ENCODE measurements at places on chromosomes 5 and 9.
A peak's percentile ranks its signal among the peaks of the same experiment; 100 is the strongest.

- no peak for DNase-seq
Measured at GRCh38 chr9:72262063-72262462, 102.9 kb downstream of the ZFAND5 start.

GRCh38 chr5:153546566-153546965 is 56.1 kb downstream of the GRIA1 start:
- DNase-seq: peak; percentile 30

DNA sequence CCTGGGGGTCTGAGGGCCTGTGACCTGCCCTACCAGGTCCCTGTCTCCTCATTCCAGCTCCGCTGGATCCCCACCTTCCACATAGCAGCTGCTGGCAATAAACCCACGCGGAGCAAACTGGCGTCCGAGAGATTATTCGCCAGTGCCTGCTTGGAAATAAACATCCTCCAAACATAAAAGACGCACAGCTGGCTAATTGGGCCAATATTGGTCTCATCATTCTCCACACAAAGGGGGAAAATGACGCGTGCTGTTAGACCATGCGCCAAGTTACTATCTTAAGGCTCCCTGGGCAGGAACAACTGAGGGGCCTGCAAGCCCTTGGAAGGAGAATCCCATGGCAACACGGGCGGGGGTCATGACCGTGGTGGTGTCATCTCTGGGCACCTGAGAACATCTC is 73.3 kb upstream of the SARDH start:
- DNase-seq: no peak

GRCh38 chr5:121429761-121430160 is 421.9 kb upstream of the FTMT start:
- no peak for DNase-seq

- no peak for DNase-seq
Measured at GRCh38 chr9:104866191-104866590, 61.8 kb downstream of the ABCA1 start.

DNA sequence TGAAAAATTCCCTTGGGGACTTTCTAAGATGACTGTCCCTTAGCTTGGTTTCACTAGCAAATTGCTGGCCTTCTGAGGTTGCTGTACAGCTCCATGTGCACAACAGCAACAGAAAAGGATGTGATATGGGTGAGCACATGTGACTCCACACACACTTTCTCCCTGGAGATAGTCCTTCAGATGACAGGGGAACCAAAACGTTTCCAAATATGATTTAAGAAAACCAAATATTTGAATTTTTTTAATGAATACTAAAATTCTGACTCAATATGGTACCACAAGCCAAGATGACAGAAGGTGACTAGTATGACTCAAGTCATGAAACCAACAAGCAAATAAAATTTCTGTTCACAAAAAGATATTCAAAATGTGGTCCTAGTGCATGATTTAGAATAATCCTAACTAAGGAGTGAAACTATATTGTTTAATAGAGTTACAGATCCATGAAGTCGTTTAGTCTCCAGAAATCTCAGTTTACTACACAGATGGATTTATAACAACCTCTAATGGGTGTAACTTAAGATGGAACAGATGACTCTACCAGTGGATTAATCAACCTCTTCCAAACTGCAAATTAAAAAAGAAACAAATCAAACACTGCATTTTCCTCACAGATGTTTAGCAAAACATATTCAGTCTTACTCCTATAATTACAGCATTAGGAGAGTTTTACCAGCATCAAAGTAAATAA is 144.8 kb upstream of the PIK3R1 start:
- no peak for DNase-seq

GRCh38 chr5:91957666-91958065 is 574.5 kb upstream of the ARRDC3 start:
- no peak for DNase-seq

GRCh38 chr5:69528035-69528434 is 32.0 kb upstream of the GTF2H2C start:
- peak; percentile 32 for DNase-seq

DNA sequence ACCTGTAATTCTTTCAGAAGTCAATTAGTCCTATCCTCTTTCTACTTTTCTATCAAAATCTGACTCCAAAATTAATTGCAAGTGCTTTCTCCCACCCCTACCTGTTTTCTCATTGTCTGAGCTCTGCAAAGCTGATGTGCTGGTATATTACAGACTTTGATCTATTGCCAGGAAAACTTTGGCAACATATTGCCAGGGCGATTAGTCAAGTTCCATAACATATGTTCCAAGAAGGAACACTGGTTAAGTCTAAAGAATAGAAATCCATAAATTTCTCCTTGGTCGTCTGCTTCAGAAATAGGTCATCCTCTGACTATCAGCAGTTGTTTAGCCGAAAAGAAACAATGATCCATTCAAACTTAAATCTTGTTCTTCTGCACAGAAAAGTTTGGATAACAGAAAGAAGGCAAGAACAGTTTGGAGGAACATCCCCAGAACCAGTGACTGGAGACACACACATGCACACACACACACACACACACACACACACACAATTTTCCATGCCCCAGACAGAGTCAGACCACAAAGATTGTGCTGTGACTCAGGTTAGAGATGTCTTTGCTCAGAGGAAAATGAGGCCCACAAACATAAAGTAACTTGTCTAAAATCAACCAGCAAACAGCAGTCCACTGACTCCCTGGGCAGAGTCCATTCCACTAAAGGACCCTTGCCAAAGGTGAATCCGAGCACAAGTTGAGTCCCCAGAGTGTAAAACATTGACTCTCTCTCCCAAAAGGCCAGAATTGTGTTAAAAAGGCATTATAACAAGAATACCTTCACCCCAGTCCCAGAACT is 202.1 kb downstream of the DEPDC1B start:
- no peak for DNase-seq

DNA sequence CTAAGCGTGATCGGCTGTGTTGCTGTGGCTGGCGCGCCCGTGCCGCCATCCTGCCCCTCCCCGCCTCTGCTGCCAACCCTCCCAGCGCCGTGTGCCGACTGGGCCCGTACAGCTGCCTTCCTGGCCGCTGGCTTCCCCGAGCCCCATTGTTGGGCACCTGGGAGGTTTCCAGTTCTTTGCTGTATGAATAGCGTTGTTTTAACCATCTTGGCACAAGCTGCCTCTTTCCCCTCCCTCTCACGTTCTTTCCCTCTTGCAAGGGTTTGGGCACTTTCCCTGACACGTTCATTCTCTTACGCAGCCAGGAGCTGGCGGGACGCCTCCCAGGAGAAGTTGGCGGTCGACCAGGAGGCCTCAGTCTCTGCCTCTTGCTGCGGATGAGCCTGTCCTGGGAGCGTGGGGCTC is 43.1 kb upstream of the RXRA start:
- peak; percentile 86 for DNase-seq

DNA sequence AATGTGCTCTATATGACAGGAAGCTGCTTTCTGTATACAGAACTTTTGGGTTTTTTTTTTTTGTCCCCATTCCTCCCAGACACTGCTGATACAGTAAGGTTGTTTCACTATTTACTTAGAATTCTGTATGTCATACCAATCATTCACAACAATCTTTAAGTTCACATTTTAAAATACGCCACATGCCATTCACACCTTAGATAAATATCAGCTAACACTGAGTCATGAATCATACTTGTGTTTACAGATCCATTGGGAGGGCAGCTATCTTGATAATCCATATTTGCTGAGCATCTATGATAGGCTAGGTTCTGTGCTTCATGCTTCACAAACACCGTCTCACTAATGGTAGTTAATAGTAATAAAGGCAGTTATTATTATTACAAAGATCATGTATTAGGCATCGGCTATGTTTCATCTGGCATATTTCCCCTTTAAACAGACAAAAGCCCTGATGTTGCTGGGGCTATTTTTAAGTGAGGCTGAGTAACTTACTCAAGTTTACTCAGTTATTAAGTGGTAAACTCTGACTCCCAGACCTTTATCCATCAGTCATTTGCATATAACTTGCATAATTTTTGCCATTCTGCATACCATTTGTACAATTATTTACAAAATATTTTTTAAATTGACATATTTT is 152.2 kb upstream of the HMHB1 start:
- DNase-seq: no peak

DNA sequence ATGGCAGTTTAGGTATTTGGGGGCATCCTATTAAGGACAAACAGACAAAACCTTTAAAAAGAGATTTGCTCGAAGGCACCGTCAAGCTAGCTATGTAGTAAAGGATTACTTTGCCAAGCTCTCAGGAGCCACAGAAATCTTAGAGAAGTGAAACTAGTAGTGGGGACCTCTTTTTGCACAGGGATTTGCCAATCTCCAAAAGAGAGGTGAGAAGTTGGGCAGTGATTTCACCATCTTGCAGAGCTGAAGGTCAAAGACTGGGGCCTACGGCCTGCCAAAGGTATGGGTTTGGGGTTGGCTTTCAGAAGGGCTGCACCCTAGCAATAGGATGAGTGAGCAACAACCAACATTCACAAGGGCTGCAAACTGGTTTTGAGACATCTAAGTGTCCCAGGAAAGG is 1.6 kb upstream of the FCN1 start:
- DNase-seq: no peak

- no peak for DNase-seq
Measured at GRCh38 chr5:32523625-32524024, 61.7 kb upstream of the SUB1 start.

- no peak for DNase-seq
Measured at GRCh38 chr5:155753943-155754581, 572.9 kb upstream of the SGCD start.

- no peak for DNase-seq
Measured at GRCh38 chr9:86507212-86507630, 153.0 kb upstream of the TUT7 start.

GRCh38 chr5:157915638-157916037 is 56.7 kb upstream of the CLINT1 start:
- peak; percentile 88 for DNase-seq

All from right lung (tissue), 10 donors.